ENCODE measurements at places on chromosomes 2 and 18. TPM values are rescaled to one million over a fixed set of nuclear protein-coding genes. Genes with fewer than 3 reads are reported as not detected.

Gene RAB17
- total RNA-seq, result 88.5 TPM

Gene PAIP2B
- total RNA-seq, result 26.8 TPM

Gene ANO7
- 1.3 TPM for total RNA-seq

Gene GPAT2
- total RNA-seq, result 1.3 TPM

Gene TTC27
- 4.7 TPM for total RNA-seq

Gene TMEFF2
- not detected for total RNA-seq

Gene MSH6
- total RNA-seq, result 19.3 TPM

Gene IL36G
- total RNA-seq, result 0.20 TPM

Gene EFR3B
- 0.30 TPM for total RNA-seq

Gene CABLES1
- total RNA-seq, result 12.8 TPM

Gene SIX2
- not detected for total RNA-seq

DNA sequence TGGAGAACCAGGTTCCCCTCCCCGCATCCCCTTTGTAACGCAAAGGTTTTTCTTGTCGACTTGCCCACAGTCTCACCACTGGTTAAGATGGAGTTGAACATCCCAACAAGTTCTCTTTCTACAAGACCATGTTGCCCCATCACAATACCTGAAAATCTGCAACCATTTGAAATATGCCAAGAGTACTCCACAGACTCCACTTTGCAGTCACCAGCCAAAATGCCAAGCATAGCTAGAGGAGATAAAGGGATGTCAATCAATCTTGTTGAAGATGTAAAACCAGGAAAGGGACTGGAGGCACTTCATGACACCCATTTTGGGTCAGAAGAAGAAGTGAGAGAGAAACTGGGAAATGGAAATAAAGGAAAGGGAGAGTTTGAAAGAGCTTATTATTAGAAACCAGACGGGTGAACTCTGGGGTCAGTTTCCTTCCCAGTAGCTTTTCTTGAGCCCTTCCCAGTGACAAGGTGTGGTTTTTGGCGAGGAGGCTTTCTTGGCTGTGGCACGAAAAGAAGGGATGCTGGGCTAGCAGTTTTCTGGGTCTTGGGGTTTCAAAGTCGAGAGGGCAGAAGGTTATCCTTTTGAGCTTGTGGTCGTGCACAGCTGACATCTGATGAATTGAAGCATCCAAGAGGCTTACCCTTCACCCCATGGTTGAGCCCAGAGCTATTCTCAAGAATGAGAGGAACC, 79.3 kb downstream of the ACAA2 start:
- no peak for DNase-seq

GRCh38 chr2:223562078-223562477, 40.1 kb downstream of the SCG2 start:
- no peak for DNase-seq

- DNase-seq, result no peak
Observed at GRCh38 chr2:208320686-208321085, 54.6 kb downstream of the PIKFYVE start.

GRCh38 chr18:39571511-39571910, 2005.9 kb upstream of the CELF4 start:
- no peak for DNase-seq

GRCh38 chr2:216507220-216508160, 8.8 kb downstream of the RPL37A start:
- no peak for DNase-seq

DNA sequence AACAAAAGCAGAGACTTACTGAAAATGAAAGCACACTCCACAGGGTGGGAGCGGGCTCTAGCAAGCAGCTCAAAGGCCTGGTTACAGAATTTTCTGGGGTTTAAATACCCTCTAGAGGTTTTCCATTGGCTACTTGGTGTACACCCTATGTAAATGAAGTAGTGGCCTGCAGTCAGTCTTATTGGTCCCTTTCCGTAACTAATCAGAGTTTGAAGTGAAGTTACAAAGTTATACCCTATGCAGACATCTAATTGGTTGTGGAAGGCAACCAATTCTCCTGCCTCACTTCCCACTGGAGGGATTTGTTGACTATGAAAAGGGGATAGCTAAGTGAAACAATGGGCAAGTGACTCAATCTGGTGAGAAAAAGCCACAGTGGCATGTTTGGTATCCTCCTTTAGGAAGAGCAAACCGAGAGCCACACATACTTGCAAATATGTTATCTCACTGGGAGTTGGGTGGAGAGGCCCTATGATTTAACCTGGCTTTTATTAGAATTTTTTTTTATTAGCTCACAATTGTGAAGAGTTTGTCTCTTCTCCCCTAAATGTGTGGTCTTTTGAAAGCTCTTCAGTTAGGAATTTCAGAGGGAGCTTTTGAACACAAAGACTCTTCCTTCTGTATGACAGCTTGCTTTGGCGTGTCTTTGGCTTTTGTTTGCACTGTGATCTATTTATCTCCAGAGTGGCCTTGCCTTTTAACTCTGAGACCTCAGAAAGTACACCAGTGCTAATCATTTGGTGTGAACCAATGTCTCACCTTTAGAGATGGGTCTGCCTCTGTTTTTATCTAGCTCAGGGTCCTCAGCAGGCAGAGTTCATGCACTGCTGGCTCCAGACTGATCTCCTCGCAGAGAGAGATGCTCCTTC, 69.6 kb downstream of the MAP4K4 start:
- DNase-seq, result no peak

- no peak for DNase-seq
Observed at GRCh38 chr2:189393440-189394111, 47.7 kb upstream of the WDR75 start.

DNA sequence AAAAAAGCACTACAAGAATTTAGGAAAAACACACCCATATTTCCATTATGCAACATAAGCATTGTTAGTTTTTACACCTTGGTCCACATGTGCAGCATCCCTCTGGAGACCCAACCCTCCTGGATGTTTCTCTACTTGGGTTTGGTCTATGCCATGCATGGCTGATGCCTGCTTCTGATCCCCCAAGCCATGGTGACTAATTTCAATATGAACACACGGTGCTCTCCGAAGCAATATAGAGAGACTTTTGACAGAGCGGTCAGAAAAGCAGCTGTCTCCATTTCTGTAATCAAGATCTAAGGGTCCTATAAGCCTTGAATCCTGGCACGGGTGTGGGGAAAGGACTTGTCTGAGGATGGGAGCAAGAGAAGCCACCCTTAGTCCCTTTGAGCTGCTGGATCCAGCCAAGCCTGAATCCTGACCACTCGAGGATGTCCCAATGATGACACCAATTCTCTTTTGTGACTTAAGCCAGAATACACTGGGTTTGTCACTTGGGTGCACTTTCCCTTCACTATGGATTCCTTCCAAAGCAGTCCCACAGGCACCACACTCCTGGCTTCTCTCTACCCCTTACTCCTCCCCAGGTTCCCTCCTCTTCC, 91.5 kb downstream of the ACTR2 start:
- no peak for DNase-seq

GRCh38 chr2:237909801-237910475, 50.5 kb downstream of the RAMP1 start:
- no peak for DNase-seq

DNA sequence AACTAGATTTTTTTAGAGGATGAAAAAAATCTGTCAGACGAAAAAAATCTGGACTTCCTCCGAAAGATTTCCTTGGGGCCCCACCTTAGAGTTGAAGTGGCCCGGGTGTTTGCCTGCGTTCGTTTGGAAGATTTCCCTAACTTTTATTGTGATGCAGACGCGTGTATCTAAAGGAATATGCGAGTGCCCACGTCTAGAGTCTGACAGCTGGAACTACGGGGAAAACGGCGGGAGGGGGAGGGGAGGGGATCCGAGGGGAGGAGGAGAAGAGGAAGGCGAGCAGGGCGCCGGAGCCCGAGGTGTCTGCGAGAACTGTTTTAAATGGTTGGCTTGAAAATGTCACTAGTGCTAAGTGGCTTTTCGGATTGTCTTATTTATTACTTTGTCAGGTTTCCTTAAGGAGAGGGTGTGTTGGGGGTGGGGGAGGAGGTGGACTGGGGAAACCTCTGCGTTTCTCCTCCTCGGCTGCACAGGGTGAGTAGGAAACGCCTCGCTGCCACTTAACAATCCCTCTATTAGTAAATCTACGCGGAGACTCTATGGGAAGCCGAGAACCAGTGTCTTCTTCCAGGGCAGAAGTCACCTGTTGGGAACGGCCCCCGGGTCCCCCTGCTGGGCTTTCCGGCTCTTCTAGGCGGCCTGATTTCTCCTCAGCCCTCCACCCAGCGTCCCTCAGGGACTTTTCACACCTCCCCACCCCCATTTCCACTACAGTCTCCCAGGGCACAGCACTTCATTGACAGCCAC, 2.4 kb upstream of the SP9 start:
- no peak for DNase-seq

- DNase-seq, result no peak
Observed at GRCh38 chr2:68086166-68086565, 23.4 kb upstream of the C1D start.

- peak; percentile 85 for DNase-seq
Observed at GRCh38 chr2:216616083-216616678, 17.0 kb upstream of the IGFBP2 start.

DNA sequence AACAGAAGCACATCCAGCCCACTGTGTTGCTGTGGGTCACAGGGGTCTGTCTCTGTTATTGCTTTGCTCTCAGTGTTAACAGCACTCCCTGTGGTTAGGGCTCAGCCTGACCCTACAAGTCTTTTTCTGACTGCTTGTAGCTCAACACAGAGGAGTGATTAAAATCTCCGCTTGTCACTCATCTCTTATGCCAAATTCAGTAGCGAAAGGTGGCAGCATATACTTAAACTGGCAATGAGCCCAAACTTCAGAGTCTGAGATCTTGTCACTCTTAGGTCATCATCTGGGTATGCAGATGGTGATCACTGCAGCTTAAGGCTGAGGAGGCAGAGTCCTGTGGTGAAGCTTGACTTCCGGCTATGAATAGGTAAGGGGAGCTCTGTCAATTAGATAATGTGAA, 63.3 kb upstream of the CSRNP3 start:
- no peak for DNase-seq

DNA sequence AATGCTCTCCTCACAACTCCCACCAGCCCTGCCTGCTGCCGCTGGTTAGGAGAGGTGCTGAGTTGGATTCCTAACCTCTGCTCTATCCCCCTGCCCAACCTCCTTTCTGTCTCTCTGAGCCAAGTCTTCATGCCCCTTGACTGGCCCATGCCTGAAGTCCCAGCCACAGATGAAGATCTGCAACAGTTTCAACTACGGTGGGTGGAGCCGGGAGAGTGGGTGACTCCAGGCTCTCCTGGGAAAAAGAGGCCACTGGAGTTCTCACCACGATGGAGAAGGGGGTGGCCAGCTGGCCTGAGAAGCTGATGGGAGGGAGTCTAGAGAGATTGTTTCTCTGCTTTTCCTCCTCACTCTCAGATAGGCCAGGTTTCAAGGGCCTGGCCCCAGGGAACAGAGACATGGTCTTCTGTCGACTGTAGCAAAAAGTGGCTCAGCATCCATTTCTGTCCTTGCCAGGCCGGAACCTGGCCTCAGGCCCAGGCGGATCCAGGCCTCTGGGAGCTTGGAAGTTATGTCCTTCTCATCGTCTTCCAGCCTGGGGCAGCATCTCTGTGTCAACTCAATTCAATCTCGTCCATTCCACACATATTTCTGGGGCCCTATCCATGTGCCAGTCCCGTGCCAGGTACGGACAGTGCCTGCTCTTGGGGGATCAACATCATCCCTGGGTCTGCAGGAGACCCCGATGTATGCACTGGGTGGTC, 75.3 kb downstream of the INHBB start:
- DNase-seq, result peak; percentile 34

DNA sequence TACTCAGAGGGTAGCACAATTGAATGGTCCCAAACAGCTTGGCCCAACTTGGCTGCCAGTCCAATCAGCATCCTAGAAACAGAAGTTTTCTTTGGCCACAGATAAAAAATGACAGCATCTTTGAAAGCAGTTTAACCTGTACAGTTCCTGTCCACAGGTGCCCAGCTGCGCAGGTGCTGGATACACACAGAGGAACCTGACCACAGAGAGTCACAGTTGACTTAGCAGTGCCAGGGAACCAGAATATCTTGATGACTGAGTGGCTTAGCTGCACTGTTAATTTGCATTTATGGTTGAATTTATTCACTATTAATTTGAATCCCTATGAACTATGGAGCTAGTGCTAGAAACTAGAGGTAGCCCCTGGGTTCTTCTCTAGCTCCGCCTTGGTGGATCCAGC, 93.7 kb downstream of the TPGS2 start:
- no peak for DNase-seq

GRCh38 chr2:60540074-60540473, 13.4 kb downstream of the BCL11A start:
- DNase-seq, result no peak

DNA sequence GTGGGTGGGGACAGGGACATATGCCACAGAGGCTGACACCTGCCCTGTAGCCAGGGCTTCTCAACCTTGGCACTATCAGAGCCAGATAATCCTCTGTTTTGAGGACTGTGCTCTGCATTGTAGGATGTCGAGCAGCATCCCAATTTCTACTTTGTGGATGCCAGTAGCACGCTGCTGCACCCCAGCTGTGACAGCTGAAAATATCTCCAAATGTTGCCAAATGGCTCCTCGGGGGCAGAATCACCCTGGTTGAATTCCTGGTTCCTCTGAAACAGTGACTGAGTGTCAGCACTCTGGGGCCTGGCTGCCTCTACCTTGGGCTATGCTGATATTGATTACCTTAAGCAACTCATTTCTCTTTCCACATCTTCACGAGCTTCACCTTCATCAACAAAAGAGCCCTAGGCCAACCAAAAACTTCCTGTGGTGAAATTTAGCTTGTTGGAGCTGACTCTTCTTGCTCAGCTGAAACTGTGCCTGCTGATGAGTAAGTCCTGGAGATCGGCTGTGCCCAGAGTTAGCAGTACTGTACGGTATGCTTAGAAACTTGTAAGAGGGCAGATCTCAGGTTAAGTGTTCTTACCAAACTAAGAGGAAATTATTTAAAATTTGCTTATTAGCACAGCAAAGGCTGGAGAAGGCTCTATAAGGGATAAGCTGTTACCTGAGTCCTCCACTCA, 138.1 kb downstream of the SEPTIN10 start:
- DNase-seq, result no peak

DNA sequence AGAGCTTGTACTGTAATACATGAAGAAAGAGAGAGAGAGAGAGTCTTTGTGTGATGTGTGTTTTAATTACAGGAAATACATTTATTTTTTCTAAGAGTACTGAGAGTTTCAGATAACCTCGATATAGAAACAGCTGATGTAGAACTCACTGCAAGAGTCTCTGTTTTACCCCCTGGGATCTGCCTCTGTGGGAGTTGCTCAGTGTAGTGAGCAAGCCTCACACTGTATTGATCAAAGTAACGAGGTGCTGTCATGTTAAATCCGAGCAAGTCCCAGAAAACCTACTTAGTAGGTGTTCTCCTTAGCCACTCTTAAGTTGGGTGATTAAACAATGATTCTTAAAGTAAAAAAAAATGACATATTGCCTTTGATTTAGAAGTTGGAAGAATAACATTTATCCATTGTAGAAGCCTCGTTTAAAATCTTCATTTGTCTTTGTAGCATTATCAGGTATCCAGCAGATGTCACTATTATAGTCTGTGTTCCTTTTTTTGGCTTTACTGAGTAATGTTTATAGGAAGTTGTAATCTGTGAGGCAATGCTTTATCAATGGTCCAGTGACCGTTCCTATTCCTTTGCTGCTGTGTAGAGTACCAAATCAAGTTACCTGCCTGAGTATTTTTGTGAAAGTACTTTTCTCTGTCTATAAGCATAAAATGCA, 219.0 kb downstream of the MYO3B start:
- no peak for DNase-seq
